Epithelial cell of proximal tubule (primary cell): ENCODE measurements at places on chromosomes 11 and 22. TPM values are rescaled to one million over a fixed set of nuclear protein-coding genes. Genes with fewer than 3 reads are reported as not detected.

- DNase-seq: no peak
Measured at GRCh38 chr11:92801685-92802084, 167.8 kb upstream of the MTNR1B start.

Gene DDX25
- total RNA-seq: 0.14 TPM in 1 of 2 replicates, not detected in the other

DNA sequence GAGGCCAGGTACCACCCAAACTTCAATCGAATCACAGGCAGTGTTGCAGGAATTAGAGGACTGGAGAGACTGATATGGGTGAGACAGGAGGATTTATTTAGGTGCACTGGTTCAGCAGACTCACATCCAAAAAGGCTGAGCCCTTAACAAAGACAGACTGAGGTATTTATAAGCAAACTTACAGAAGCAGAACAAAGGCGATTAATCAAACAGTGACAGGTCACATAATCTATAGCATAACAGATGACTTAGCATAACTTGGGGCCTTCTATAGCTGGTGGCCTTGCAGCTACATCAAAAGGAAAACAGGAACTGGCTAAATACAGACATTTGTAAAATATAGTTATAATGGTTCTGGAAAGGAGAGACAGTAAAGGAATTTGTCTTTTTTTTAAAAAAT is 2.1 kb downstream of the APOBEC3B start:
- no peak for DNase-seq

Gene FAT3
- total RNA-seq: 0.80 and 1.2 TPM in 2 replicates

- DNase-seq: no peak
Measured at GRCh38 chr22:31337178-31337577, 9.0 kb downstream of the PATZ1 start.

DNA sequence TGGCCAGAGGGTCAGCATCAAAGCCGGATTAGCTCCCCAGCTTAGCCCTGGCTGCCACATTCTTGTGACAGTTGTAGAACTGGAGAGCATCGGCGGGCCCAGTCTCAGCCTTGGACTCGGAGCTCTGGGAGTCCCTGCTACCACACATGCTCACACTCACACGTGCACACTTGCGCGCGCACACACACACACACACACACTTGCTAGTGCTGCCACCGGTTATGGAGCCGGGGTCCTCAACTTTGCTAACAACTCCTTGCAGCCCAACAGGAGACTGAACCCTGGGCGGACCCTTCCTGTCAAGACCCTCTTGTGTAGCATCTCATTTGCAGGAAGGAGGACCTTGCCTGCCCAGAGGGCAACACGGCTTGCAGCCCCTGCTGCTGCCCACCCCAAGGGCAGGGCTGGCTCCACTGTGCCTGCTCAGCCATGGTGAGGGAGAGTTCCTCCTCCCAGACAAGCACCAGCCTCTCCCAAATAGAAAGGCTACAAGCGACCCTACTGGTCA is 107.6 kb downstream of the WNT7B start:
- DNase-seq: no peak

- DNase-seq: no peak
Measured at GRCh38 chr11:12100841-12101242, 9.5 kb upstream of the MICAL2 start.

DNA sequence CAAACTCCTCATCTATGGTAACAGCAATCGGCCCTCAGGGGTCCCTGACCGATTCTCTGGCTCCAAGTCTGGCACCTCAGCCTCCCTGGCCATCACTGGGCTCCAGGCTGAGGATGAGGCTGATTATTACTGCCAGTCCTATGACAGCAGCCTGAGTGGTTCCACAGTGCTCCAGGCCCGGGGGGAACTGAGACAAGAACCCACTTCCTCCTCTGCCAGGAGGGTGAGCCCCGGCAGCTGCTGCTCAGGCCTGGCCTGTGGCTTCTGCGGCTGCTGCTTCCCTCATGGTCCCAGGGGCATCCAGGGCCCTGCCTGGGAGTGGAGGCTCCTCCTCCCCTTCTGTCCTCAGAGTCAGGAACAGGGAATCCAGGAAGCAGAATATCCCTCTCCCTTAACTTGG is 98.4 kb downstream of the ZNF280B start:
- DNase-seq: no peak

GRCh38 chr11:69409812-69410645 is 71.4 kb upstream of the LINC01488 start:
- no peak for DNase-seq

DNA sequence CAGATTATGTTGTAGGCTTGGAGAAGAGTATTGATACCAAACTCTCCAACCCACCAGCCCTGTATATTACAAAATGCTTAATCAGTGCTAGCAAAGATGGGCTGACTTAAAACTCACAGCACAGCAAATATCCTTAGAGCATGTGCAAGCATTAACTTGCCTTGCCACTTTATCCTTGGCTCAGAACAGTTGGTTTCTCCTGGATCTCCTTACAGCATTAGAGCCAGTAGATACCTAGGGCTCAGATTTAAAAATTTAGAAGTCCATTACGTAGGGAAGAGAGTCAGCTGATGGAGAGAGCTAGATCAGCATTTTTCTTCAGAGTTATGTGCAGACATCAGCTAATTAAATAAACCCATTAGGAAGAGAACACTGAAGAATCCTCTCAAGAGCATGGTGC is 198.5 kb upstream of the ZBED5 start:
- DNase-seq: no peak

- no peak for DNase-seq
Measured at GRCh38 chr11:1302041-1302460, 7.4 kb downstream of the TOLLIP start.

- DNase-seq: no peak
Measured at GRCh38 chr22:38104084-38104483, 6.4 kb downstream of the BAIAP2L2 start.

DNA sequence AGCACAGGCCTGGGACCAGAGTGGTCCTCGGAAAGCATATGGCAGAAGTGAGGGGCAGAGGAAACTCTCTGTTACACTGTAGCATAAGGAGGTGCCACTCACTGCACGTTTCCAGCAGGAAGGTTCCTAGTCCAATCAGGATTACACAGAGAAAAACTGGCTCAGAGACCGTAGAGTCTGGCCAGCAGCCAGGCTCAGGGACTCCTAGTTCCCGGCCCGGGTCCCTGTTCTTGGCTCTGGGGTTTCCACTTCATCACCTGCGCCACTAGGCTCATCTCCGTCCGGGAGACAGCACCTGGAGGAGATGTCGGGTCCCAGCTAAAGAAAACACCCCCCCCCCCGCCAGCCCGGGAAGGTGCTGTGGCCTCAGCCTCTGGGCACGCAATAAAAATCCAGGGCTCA is 1.1 kb downstream of the TTLL12 start:
- no peak for DNase-seq

DNA sequence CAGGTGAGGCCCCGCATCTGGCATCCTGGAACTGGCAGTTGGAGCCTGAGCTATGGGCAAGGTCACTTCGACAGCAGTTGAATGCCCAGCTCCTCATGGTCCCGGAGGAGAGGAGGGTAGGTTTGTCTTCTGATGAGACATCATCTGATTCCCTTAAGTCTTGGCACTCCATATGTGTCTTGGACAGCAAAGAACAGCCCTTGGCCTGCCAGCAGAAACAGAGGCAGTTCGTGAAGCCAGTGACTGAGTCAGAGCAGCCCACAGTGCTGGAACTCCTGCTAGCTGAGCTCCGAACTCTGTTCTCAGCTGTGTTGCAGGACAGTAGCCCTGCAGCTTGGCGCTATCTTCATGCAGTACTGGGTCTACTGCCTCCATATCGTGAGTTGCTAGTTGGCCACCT is 1.0 kb downstream of the DNHD1 start:
- no peak for DNase-seq

Gene NCR3LG1
- 1.2 and 2.3 TPM in 2 replicates for total RNA-seq

GRCh38 chr11:66745356-66746235 is 16.6 kb upstream of the SPTBN2 start:
- no peak for DNase-seq

- no peak for DNase-seq
Measured at GRCh38 chr22:23837911-23838680, 710 bp downstream of the DERL3 start.

DNA sequence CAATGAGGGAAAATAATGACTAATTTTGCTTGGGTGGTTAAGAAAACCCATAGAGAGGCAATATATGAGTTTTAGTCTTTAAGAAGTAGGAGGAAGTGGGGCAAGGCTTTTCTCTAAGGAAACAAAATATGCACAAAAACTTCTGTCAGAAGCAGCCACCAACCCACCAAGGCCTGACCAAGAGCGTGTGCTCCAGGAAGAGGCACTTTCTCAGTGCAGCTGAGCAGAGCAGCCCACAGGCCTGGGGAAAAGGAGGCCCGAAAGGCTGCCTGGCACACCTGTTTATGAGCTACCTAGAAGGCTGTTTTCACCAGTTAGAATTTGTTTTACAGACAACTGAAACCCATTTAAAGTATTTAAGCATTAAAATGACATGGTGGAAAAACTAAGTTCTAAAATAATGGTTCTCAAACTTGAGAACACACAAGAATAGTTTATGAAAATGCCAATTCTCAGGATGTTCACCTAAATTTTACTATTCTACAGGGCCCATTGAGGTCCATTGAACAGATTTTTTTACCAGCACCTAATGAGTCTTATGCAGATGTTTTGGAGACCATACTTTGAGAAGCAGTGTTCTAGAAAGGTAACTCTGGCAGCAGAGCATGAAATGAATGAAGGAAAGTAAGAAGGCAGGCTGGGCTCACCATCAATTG is 160.5 kb upstream of the DDI1 start:
- no peak for DNase-seq

- no peak for DNase-seq
Measured at GRCh38 chr11:36360826-36361415, 64.8 kb downstream of the PRR5L start.

DNA sequence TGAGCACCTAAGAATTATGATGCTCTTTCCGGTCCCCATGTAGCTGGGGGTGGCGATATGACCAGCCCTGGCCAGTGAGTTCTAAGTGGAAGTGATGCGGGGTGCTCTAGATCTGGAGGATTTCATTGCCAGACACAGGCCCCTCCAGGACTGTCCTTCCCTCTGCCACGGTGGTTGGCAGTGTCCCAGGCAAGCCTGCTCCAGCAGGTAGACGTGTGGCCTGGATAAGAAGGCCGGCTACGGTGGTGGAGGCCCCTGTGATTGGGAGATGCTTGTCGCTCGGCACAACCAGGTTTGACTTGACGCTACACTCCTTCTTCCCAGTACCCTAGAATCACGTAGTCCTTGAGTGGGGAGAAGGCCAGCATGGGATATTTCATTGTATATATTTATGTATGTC is 9.1 kb upstream of the ARHGAP8 start:
- no peak for DNase-seq

Gene LRP5
- 22.4 and 31.4 TPM in 2 replicates for total RNA-seq

- DNase-seq: no peak
Measured at GRCh38 chr11:100927579-100927978, 202.0 kb downstream of the PGR start.

DNA sequence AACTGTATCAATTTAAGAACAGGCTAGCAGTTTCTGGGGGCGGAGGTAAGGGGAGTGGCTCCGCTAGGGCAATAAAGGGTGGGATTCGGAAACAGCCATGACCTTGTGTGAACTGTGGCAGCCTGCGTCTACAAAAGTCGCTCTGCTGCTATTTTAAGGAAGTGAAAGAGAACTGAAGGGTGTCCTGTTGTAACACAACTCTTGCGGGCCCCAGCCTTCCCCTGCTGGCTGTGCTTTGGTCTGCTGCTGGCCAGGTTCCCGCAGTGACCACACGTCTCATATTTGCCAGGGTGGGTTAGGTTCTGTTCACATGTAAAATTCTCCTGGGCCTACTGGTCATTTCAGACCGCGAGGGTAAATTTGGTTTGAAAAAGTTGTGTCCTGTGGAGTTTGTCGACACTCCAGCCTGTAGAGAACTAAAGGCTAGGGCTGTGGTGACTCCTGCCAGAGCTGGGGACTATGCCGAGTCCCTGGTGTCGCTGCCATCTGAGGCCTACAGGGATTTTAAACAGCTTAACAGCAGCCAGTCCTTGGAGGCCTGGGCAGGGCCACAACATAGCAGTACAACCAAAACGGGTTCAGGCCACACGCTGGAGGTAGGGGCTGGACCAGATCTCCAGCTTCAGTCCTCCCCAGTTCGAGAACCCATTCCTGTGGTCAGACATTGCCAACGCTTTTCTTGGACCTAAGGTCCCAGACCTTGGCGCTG is 1.1 kb upstream of the PPFIBP2 start:
- no peak for DNase-seq

Gene MAJIN
- not detected in 2 replicates for total RNA-seq

Gene CASP12
- total RNA-seq: not detected in 2 replicates

GRCh38 chr11:134737563-134738510 is 325.8 kb upstream of the B3GAT1 start:
- no peak for DNase-seq

- no peak for DNase-seq
Measured at GRCh38 chr11:73162196-73162740, 20.1 kb upstream of the FCHSD2 start.

- DNase-seq: no peak
Measured at GRCh38 chr22:20436768-20437612, 635 bp downstream of the SCARF2 start.

DNA sequence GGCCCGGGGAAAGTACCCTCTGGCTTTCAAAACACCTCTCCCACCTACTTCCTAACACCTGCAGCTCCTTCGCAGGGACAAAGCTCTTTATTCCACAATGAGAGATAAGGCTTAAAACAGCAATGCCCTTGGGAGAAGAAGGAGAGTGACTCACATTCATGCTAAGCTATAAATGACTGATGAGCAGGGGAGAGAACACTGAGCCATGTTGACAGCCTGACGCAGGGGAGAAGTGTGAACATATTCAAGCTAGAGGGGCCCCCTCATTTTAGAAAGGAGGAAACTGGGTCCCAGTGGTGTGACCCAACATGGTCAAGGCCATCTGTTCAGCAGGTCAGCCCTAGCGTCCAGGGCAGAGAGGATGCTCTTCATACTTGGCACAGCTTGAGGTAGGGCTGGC is 171.8 kb downstream of the DSCAML1 start:
- no peak for DNase-seq

Gene FOLR1
- 1.5 and 12.3 TPM in 2 replicates for total RNA-seq

- no peak for DNase-seq
Measured at GRCh38 chr11:76662656-76663485, 7.7 kb downstream of the LRRC32 start.

DNA sequence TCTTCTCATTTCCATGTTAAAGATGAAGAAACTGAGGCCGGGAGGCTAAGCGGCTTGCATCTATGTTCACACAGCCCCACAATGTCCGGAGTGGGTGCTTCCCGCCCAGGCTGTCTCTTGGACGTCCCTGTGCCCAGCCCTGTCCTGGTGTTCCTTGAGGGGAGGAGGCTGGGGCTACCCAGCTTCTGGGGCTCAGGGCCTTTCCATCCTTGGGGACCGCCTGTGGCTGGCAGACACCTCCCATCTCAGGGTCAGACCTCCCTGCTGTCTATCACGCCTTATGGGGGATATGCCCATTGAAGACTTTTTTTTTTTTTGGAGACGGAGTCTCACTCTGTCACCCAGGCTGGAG is 95.5 kb downstream of the WNT7B start:
- no peak for DNase-seq

GRCh38 chr22:50186181-50186714 is 535 bp downstream of the TRABD start:
- no peak for DNase-seq

DNA sequence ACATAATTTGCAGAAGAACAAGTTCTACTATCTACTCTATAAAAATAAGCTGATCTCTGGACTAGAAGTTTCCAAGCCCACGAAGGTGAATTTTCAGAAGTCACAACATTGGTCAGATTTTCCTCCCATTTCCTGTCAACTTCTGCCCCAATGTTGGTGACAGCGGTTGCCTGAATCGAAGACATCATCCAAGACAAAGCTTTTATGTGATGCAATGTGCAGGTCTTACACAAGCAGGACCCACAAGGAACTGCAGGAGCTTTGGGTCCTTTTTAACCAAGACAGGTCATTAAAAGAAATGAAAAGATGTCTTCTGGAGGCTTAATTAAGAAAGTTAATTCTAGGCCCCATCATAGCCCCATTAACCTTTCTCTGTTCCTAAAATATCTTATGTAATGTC is 125.6 kb upstream of the BLID start:
- DNase-seq: no peak

Gene SEZ6L
- not detected in 2 replicates for total RNA-seq
